ENCODE measurements at places on chromosomes 11 and 22.

GRCh38 chr22:48811885-48812284 lies 1015.8 kb downstream of the BRD1 start:
- DNase-seq = no peak

DNA sequence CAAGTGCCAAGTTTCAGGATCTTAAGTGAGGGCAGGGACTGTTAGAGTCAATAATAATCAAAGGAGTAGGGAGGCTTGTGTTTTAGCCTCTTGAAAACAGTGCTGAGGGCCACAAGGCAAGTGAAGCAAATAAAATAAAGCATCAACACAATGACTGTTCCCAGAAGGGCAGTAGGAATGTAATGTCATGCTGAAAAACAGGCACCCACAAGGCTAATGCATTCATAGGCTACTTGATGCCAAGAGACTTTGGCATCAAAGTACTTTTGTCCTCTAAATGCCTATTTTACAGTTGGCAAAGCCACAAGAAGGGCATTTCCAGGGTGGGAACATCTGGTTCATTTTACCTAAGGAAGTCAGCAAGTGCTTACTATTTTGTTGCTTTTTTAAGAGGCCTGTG lies 22.9 kb downstream of the RAB39A start:
- no peak for DNase-seq

DNA sequence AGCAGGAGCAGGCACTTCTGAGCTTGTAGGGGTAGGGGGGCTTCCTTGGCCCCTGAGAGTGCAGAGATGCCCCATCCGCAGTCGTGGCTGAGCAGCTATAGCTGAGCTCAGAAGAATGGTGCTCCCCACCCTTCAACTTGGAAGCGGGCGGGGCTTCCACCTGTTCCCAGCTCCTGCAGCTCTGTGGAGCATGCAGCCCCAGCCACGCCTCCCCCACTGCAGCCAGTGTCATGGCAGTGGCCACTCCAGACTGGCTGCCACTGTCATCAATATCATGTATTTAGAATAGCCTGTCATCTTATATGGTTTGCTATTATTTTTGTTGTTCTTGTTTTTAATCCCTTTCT lies 213.1 kb downstream of the LRRC4C start:
- DNase-seq = no peak

GRCh38 chr11:45754261-45754709 lies 50.7 kb upstream of the SLC35C1 start:
- no peak for DNase-seq

- peak; percentile 83 for DNase-seq
These were observed 79.9 kb upstream of the GRIK4 start for GRCh38 chr11:120431633-120432032.

GRCh38 chr11:37926772-37927171 lies 1328.7 kb upstream of the RAG2 start:
- DNase-seq = peak; percentile 21

GRCh38 chr22:38513063-38513462 lies 7.0 kb upstream of the DDX17 start:
- no peak for DNase-seq

DNA sequence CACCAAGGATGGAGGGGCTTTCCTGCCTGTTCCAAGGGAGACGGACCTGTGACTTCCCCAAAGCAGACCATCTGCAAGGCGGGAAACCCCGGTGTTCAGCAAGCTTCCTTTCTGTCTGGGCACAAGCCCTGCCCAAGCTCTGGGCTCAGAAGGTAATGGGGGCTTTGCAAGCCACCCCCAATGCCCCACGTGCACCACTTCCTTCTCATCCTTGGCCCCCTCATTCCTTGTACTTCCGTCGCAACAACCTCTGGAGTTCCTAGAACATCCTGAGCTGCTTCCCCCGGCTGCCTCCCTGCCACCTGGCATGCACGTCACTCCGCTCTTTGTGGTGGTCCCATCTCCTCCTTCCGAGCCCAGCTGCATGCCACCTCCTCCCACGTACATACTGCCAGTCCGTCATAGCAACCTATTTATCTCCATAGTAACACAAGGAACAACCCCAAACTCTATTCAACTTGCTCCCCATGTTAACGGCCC lies 3.9 kb downstream of the MYEOV start:
- DNase-seq = no peak

GRCh38 chr11:118219732-118220131 lies 5.1 kb downstream of the JAML start:
- DNase-seq = no peak

DNA sequence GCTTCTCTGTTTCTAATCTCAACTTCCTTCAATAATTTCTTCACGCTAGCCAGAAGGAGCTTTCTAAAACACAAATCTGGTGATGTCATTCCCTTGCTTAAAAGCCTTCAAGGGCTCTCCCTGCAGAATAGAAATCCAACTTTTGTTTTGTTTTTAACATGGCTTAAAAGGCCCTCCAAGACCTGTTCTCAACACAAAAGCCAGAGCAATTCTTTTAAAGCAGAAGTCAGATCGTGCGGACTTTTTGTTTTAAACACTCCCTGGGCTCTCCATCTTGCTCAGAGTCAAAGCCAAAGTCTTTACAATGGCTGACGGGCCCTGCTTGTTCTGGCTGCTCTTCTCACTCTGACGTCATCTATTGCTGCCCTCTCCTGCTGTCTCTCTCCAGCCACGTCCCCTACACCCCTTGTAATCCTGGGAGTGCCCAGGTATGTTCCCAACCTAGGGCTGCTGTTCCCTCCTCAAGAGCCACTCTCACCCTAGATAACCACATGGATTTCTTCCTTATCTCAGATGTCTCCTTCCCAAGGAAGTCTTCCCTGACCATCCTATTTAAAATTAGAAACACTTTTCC lies 22.5 kb downstream of the TECTA start:
- DNase-seq = no peak

DNA sequence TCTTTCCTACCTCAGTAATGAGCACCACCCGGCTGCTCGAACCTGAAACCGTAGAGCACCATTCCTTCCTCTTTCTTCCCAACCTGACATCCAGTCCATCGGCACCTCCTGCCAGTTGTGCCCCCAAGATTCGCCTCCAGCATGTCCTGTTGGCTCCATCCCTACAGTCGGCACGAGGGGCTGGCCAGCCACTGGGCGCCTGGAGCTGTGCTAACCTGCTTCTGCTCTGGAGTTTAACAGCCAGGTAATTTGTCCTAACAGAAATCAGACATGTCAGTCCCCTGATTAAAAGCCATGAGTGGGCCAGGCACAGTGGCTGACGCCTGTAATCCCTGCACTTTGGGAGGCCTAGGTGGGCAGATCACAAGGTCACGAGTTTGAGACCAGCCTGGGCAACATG lies 16.8 kb downstream of the FDX1 start:
- DNase-seq = no peak

- no peak for DNase-seq
These were observed 10.3 kb upstream of the WNT7B start for GRCh38 chr22:45987136-45987861.

DNA sequence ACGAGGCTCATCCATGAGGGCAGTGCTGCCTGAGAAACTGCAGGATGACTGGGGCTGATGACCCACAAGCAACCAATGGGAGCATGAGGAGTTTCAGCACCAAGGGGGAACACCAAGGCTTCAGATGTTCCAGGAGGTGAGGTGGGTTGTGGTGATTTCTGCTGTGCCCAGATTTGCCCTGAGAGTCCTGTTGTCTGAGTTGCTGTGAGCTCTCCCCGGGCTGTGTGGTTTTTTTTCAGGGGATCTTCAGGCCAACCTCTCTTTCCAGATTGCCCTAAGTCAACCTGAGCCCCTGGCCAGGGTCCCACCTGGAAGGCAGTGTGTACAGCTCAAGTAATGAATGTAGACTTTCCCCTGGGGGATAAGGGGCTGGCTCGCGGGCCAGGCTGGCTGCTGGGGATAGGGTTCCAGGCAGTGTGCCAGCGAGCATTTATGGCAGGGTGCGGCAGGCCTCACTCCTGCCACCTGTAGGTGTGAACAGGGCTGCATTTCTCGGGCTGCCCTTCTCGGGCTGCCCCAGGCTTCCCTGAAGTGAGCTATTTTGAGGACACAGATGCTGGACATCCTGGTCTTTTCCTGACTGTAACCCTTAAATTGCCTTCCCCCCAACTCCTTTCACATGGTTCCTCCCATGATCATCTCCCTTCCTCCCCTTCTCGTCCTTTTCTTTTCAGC lies 9.8 kb downstream of the SLC22A6 start:
- DNase-seq = peak; percentile 31

- DNase-seq = peak; percentile 91
These were observed 13.5 kb upstream of the B4GALNT4 start for GRCh38 chr11:355581-356458.

- peak; percentile 97 for DNase-seq
These were observed 49.7 kb downstream of the RTL6 start for GRCh38 chr22:44448271-44448830.

DNA sequence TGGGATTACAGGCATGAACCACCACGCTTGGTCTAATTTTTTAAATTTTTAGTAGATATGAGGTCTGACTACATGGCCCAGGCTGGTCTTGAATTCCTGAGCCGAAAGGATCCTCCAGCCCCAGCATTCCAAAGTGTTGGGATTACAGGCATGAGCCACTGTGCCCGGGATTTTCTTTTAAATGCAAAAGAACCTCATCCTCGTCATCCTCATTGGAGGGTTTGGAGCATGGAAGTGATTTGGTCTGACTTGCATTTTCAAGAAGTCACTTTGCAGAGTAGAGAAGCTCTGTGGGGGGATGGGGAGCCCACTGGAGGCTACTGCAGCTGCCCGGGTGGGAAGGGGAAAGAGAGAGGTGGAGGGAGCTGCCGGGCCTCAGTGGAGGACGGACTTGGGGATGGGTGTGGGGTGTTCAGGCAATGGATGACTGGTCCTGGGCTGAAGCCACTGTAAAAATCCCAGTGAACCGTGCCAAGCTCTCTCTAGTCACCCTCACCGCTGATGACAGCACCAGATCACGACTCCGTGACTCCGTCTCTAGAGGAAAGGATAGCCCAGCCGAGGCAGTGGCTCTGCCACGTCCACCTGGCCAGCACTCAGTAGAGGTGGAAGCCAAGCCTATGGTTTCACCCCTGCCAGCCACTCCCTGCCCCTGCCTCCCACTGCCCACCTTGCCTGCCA lies 32.8 kb upstream of the SLC22A12 start:
- DNase-seq = no peak

DNA sequence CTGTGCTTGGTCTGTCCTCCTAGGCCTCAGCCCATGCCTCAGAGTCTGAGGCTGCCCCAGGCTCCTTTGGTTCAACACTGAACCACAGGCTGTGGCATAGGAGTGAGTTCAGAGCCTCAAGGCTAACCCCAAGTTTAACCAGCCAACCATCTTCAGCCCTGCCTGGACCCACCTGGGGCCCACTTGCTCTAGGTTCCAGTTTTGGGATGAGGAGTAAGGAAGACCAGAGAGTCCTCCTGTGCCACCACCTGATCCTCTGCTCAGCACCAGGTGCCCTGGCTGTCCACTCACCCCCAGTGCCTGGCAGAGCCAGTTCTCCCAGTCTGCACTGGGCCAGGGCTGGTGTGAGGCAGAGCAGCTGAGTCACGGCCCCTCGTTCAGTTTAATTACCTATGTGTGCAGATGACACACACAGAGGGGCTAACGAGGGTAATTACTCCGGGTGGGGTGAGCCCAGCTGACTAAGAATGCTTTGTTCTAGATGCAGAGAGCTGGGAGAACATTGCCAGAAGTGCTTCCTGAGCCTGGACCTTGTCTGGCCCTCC lies 12.0 kb upstream of the TMPRSS13 start:
- DNase-seq = peak; percentile 36

GRCh38 chr11:5937868-5938602 lies 4.0 kb upstream of the OR56A3 start:
- DNase-seq = no peak

GRCh38 chr11:45621588-45621987 lies 43.8 kb downstream of the CHST1 start:
- DNase-seq = no peak

DNA sequence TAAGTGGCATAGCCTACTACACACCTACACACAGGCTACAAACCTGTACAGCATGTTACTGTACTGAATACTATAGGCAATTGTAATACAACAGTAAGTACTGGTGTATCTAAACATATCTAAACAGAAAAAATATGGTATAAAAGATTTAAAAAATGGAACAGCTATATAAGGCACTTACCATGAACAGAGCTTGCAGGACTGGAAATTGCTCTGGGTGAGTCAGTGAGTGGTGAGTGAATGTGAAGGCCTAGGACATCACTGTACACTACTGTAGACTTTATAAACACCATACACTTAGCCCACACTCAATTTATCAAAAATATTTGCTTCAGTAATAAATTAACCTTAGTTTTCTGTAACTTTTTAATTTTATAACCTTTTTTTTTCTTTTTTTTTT lies 24.7 kb downstream of the PAMR1 start:
- no peak for DNase-seq

DNA sequence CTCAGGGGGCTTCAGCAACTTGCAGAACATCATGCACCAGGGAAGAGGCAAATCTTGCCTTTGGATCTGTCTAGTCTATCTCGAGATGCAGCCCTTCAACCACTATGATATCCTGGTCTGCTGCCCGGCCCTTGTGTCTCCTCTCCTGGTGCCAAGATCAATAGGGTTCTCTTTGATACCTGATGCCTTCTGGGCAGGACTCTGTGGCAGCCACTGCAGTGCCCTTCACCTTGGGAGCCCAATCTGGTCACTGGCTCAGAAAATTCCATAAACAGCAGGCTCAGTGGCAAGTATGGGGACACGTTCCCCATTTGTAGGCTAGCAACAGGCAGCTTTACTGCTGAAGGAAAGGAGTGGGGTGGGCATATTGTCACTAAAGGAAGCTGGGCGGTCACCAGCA lies 23.4 kb downstream of the SYN3 start:
- DNase-seq = peak; percentile 37

DNA sequence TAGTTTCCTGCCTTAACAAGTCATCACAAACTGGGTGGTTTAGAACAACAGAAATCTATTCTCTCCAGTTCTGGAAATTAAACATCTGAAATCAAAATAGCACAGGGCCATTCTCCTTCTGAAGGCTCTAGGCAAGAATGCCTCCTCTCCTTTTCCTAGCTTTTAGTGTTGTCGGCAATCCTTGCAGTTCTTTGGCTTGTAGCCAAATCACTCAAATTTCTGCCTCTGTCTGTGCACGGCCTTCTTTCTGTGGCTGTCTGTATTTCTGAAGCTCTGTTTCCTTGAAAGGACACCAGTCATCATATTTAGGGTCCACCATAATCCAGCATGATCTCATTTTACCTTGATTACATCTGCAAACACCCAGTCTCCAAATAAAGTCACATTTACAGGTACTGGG lies 795.5 kb downstream of the METTL15 start:
- no peak for DNase-seq

- DNase-seq = no peak
These were observed at the start of gene BARX2 for GRCh38 chr11:129375751-129376657. Gene BARX2, plus strand, starts transcription at chr11:129375848. Its CDS starts 188 bp downstream, at chr11:129376036.

- DNase-seq = peak; percentile 12
These were observed 38.3 kb downstream of the USP35 start for GRCh38 chr11:78226684-78227680.

Measured in M059J (cell line).